ENCODE measurements at places on chromosomes 11 and 22.

- no peak for DNase-seq
Measured at GRCh38 chr22:40453671-40454070, 83.3 kb downstream of the SGSM3 start.

DNA sequence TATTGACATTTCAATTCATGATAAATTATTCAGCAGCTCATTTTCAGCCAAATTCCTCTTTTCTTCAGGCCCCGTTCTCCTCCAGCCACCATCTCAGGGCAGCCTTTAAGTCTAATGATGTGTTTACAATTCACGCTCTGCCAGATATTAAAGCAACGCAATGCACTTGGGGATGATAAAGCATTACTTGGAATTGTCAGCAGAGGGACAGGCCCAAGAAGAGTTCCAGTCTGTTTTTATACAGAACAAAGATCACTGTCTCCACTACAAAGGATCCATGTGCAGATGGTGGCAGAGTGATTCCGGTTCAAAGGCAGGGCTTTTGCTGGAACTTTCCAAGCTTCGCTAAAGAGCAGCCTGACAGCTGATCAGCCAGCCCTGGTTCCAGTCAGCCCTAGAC, 13.6 kb upstream of the GALNT18 start:
- no peak for DNase-seq

- no peak for DNase-seq
Measured at GRCh38 chr11:76337923-76338322, 43.0 kb downstream of the THAP12 start.

DNA sequence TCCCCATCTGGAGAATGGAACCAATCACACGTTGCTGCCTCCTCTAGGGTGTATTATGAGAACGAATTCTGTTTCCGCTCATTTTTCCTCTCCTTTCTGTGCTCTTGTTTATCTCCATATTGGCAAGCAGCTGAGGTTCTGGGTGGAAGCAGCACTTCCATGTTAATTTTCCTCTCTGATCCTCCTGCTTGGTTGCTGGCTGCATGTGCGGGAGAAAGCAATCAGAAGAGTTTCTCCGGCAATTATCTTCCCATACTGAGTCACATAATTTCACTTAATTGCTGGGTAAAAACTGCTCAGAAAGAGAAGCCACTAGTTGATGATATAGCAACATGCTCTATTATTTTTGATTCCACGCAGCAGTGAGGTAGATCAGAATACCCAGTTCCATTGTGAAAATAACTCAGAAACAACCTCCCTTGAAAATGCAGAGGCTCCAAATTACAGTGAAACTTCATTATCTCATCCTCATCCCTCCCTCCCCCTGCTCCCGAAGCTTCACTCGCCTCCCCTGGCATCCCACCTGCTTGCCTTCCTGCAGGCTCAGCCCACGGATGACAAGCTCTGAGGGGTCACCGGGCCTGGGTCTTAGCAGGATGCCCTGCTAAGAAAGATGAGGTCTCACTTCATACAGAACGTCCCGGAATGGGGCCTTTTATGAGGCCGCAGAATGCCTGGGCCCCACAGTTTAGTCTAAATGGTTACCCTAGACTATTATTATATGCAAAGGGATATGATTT, 20.4 kb downstream of the FXYD6 start:
- DNase-seq = no peak

GRCh38 chr11:18253233-18253632, 4.8 kb upstream of the SAA2 start:
- DNase-seq = no peak

All from Ammon's horn (tissue), 1 donor.